ENCODE measurements at places on chromosomes 12 and 14.

GRCh38 chr12:128626808-128627320 lies 196.9 kb downstream of the SLC15A4 start:
- DNase-seq: no peak

- DNase-seq: no peak
Observed at GRCh38 chr14:76868454-76869170, 42.4 kb downstream of the LRRC74A start.

DNA sequence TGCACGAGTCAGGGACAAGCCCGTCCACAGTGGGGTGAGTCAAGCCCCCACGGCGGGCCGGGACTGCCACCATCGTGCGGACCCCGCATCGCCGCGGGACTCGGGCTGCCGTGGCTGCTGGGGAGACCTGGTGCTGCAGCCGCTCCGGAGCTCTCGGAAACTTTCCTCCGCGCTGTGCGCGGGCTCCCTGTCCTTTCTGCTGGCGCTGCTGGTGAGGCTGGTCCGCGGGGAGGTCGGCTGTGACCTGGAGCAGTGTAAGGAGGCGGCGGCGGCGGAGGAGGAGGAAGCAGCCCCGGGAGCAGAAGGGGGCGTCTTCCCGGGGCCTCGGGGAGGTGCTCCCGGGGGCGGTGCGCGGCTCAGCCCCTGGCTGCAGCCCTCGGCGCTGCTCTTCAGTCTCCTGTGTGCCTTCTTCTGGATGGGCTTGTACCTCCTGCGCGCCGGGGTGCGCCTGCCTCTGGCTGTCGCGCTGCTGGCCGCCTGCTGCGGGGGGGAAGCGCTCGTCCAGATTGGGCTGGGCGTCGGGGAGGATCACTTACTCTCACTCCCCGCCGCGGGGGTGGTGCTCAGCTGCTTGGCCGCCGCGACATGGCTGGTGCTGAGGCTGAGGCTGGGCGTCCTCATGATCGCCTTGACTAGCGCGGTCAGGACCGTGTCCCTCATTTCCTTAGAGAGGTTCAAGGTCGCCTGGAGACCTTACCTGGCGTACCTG lies 1.1 kb downstream of the PDE3A start:
- peak; percentile 43 for DNase-seq

- no peak for DNase-seq
Observed at GRCh38 chr12:122204167-122205052, 901 bp downstream of the B3GNT4 start.

- DNase-seq: no peak
Observed at GRCh38 chr14:85762526-85762925, 232.6 kb downstream of the FLRT2 start.

DNA sequence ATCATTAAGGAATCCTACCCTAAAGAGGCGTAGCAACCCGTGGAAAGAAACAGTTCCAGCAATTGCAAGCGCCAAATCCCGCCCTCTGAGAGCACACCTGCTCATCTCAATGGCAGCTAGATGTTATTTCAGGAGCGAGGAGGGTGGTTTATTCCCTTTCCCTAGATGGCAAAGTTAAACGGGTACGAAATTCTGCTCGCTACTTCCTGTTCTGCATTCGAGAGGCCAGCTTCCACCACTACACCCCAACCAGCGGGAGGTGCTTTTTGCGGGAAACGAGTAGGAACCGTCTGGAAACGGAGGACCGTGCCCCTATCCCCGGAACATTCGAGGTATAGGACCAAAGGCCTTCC lies 536 bp downstream of the VPS29 start:
- peak; percentile 3 for DNase-seq

GRCh38 chr14:33992274-33993007 lies 41.6 kb upstream of the EGLN3 start:
- no peak for DNase-seq

GRCh38 chr12:73383584-73384222 lies 1111.5 kb downstream of the TRHDE start:
- no peak for DNase-seq
